ENCODE measurements at places on chromosomes 5 and 9.

GRCh38 chr5:170252720-170253350 lies 20.1 kb downstream of the C5orf58 start:
- peak; percentile 4 for DNase-seq

DNA sequence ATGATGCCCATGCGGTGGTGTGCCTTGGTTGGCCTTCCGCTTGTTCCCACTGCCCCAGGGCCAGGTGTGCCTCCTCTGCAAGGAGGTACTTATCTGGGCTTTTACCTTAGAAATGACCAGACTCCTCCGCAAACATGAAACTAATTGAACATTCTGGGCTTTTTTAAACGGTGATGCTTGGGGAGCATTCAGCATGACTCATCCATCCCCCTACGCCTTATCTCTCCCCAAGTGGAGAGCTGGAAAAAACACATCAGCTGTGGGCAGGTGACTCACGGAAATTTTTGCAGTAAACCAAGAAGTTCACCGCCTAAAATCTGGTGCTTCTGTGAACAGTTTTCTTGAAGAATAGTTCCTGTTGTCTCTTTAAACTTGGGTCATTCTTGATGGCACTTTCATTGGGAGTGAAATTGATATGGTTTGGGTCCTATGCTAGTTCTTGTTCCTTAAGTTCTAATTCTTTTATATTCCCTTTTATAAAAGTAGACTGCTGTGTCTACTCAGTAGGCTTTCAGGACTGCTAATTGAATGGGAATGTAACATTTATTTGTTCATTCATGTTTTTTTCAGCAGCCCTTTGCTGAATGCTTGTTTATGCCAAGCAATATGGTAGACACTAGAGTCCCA lies 39.6 kb downstream of the SFXN1 start:
- peak; percentile 21 for DNase-seq

GRCh38 chr9:120394058-120394669 lies 185.8 kb downstream of the CDK5RAP2 start:
- peak; percentile 86 for DNase-seq

DNA sequence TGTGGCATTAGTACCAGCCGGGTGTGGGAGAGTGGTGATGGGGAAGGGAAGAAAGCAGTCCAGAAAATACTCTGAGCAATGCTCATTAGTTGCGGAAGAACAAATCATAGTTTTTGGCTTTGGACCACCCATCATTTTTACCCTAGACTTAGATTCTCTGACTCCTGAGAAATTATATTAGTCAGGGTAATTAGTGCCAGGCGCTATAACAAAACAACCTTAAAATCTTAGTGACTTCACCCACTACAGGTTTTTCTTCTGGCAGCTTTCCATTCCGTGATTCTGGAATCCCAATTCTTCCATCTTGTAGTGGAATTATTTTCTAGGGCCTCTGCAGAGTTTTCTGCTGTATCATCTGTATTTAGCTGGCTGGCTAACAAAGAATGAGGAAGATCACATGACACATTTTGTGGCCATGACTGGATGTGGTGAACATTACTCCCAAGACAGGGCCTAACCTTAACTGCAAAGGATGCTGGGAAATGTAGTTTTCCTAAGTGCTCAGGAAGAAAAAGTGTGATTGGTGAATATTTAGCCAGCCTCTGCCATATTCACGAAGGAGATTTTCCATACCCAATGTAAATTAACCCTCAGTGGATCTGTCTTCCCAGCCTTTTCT lies 373.0 kb upstream of the MEF2C start:
- peak; percentile 76 for DNase-seq

DNA sequence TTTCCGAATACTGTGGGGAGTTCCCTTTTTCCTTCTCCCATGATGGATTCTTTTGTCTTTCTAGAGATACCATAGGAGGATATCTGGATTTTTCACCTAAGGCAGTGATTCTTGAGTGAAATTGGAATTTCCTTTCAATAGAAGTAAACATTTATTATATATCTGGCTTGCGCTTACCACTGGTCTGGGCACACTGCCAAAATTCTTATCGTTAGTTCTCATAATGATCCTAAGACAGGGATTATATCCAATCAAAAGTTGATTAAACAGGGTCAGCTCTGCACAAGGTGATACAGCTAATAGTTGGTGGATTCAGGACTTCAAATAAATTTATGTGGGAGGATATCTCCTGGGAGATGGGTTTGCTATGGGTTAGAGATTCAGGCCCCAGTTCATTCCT lies 9.6 kb downstream of the TLE4 start:
- peak; percentile 29 for DNase-seq

GRCh38 chr5:35089334-35090314 lies 41.9 kb upstream of the AGXT2 start:
- peak; percentile 70 for DNase-seq

DNA sequence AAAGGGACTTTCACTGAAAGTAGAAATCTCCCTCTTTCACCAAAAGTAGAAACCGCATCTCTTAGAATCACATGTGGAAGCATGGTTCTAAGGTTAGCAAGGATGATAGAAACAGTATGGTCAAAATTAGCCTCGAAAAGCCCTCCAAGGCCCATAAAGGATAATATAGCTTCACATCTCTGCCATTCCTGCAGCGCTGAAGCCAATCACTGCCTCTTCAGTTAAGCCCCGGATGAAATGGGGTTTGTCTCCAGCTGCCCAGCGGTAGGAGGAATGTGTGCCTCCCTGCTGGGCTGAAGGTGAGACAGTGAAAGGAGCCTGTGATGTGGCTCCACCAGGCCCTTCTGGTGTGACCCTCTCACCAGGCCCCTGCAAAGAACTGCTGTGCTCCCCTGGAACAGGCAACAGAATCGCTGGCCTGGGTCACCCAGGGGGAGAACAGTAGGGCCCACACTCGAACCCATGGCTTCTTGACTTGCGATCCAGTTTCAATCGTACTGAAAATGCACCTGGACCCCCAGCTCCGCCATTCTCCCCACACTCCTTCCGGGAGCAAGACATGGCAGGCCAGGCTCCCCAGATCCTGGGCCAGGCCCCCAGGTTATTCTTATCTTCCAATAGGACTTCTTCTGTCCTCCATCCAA lies 47.2 kb downstream of the CAMK2A start:
- no peak for DNase-seq

DNA sequence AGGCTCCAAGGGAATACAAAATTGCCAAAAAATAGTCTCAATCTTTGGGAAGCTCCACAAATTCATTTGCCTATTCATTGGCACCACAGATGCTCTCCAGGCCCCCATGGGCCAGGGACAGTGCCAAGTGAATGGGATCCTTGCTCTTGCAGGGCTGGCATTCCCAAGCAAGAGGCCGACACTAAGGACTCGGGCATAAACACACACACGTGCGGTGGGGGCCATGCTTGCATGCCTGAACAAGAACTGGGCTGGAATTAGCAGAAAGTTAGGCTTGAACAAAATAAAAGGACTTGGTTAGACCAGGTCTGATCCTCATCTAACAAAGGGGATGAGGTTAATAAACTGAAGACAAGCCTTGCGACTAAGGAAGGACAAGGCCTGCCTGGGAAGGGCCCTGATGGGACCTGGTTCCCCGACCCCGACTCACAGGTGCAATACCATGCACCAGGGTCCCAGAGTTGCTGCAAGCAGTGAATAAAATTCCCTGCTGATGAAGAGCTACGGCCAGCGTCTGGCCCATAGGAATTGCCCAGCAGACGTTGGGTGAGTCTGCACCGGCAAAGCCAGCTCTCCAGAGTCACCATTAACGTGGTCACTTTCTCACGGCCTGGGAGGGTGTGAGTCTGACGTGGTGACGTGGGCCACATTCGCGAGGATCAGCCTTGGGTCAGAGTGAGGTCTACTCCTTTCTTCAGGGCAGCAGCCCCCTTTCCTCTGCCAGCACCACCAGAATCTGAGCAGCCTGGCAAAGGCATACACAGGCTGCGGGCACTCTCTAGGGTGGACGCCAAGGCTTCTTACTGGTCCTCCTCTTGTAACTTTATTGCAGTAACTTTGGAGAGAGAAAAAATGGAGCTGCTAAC lies 77.4 kb upstream of the FCN1 start:
- no peak for DNase-seq

DNA sequence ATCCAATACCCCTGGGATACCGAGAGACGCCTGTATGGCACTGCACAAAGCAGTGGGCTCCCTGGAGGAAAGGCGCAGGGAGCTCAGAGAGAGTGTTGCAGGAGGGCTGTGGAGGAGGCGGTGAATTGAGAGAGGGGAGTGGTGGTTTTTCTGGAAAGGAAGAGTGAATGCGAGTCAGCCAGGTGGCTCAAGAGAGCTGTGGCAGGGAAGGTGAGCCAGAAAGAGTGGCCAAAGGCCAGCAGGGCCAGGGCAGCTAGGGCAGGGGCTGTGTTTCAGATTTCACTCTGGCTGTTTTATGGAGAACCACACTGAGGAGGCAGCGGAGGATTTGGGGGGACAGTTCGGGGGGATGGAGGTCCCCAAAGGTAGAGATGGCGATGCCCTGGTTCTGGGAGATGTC lies 13.0 kb upstream of the DAB2IP start:
- DNase-seq, result no peak

DNA sequence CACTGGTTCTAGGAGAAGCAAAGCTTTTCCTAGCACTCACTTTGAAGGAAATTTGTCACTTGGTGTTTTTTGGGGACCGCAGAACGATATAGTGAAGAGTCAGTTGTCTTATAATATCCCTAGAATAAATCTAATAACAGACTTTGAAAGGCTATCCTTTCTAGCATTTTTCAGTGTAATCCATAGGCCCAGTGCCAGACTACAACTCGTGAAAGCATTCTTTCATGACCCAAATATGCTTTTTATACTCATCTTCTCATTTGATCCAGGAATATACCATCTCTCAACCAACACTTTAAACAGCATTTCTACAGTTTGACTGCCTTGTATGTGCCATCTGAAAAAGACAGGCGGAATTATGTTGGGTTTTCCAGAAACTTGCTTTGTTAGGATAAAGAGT lies 104.0 kb downstream of the ERCC6L2 start:
- DNase-seq, result peak; percentile 15

GRCh38 chr5:115785381-115786065 lies 30.9 kb downstream of the CDO1 start:
- DNase-seq, result no peak

GRCh38 chr5:143769026-143769786 lies 42.8 kb upstream of the HMHB1 start:
- no peak for DNase-seq

DNA sequence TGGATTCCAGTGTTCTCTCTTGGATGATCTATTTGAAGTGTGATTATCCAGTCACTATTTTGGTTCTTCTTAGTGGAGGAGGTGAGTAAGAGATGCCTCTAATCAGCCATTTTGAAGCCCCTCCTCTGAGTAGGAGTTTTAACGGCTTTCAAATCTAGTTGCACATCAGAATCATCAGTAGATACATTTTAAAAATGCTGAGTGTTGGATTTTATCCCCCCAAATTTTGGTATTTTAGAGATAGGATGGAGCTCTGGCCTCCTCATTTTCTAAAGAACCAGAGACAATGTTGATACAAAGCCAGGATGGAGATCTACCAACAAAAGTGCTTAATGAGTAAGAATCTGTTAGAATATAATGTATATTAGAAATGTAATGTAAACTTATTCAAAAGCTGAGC lies 1061.0 kb upstream of the WWC1 start:
- no peak for DNase-seq

- DNase-seq, result peak; percentile 44
Measured at GRCh38 chr5:138138949-138139780, at the start of gene NME5. Gene NME5, minus strand, starts transcription at chr5:138139428. Its CDS starts 648 bp downstream, at chr5:138138780.

- no peak for DNase-seq
Measured at GRCh38 chr5:138339464-138339863, 1.4 kb downstream of the FAM53C start.

- peak; percentile 39 for DNase-seq
Measured at GRCh38 chr9:5799314-5799713, 33.6 kb downstream of the ERMP1 start.

GRCh38 chr5:40441733-40442132 lies 238.0 kb upstream of the PTGER4 start:
- no peak for DNase-seq

DNA sequence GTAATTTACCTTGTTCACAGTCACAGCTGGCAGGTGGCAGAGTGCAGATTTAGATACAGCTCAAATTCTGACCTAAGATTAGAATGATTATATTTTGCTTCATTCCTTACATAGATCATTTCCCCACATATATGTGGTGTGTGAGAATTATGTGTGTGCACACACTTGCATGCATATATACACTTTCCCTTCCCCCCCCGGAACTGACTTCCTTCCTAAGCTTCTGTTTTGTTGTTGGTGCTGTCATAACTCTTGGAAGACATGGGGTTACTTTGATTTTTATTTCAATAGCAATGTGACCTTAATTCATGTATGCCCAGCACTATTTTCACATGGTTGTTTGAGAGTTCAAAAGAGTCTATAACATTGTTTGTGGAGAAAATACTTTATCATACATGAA lies 112.8 kb downstream of the CMYA5 start:
- no peak for DNase-seq

DNA sequence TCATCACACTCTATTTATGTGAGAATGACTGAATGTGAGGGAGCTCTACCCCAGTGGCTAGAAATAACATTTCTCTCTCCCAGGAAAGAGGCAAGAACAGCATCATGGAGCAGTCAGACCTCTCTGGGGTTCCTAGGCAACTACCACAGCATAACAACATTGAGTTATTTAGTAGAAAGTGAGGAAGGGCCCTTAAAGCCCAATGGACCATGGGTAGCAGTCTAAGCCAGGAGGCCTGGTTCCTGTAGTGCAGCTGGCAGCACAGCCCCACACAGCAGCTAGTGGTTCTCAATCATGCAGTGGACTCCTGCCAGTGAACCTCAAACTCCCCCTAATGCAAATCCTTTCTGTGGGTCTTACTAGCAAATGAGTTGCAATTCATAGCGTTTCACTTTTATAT lies 55.3 kb downstream of the SPEF2 start:
- DNase-seq, result no peak

GRCh38 chr9:94869415-94869843 lies 142.9 kb downstream of the AOPEP start:
- DNase-seq, result no peak

DNA sequence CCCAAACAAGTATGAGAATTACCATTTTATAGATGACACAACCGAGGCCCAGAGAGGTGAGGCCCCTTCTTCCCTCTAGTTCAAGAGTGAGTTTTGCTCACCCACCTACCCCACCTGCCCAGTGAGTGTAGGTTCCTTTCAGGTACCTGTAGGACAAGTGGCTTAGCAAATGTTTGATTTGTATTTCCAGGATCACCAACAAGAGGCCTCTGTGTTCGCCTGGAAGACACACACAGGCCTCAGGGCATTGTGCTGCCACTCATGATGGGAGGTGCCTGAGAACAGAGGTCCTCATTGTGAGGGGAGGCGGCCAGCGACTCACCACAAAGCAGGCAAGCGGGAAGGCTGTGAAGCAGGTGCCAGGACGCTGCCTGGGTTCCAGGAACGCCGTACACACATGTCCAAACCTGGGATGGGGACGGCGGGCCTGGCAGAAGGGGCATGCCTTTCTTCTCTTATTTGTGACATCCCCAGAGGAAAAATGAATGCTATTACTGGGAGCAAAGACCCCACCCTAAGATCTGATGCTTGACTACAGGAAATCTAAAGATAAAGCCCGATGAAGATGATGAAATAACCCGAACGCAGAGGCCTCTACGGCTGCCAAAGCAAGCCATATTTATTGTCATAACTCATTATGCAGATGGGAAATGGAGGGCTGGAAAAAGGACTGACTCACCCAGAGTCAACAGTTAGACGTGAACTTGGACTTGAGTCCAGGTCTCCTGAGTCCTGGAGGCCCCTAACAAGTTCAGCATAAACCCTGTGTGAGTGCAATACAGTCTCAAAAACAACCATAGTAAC lies 60.2 kb upstream of the SLC25A51 start:
- DNase-seq, result peak; percentile 94

- peak; percentile 69 for DNase-seq
Measured at GRCh38 chr5:179270581-179271427, 74.5 kb downstream of the ADAMTS2 start.
